ENCODE measurements at places on chromosomes 1 and 21. TPM values are rescaled to one million over a fixed set of nuclear protein-coding genes. Genes with fewer than 3 reads are reported as not detected.

DNA sequence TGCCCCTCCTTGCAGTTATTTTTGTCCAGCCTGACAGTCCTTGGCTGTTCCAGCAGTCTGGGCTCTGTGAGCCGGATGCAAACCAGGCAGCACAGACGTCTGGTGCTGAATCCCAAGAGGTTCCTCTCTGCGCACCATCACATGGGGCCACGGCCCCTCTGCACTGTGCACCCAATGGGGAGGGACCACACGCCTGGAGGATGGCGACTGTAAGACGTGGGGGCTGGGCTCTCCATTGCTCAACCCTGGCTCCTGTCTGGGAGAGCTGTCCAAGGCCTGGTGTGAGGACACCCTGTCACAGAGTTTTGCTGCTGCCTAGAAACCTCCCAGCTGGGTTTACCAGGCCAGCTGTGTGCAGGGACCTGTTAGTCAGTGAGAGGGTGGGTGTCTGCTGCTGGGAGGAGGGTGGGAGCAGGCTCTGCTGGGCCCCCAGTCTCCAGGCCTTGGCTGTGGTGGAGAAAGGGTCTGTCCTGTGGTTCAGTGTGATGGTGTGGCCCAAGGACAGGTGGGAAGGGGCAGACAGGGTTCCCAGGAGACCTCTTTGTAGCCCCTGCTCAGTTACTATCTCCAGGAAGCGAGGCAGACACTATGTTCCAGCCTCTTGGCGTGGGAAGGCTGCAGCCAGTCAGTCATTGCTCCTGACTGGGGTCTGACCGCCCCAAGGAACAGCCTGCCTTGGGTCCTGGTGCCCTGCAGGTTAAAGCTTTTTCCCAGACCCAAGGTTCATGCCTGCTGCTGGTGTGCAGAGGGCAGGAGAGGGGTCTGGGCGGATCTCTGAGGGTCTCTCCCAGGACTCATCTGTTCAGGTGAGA lies 13.8 kb downstream of the HEYL start:
- no peak for DNase-seq

The SLC2A5 gene
- 0.18 TPM for total RNA-seq

GRCh38 chr21:35042836-35043235 lies 6.3 kb downstream of the RUNX1 start:
- no peak for DNase-seq

GRCh38 chr1:166031932-166032571 lies 134.7 kb downstream of the FAM78B start:
- DNase-seq = no peak

The CR1L gene
- not detected for total RNA-seq

The GPR3 gene
- 0.44 TPM for total RNA-seq

The RBBP4 gene
- total RNA-seq = 182 TPM

The SNAPIN gene
- total RNA-seq = 56.2 TPM

- no peak for DNase-seq
Measured at GRCh38 chr21:45870421-45870820, 111.1 kb upstream of the COL6A1 start.

Data from glomerular endothelial cell (primary cell).